ENCODE measurements at places on chromosomes 4 and X. TPM values are rescaled to one million over a fixed set of nuclear protein-coding genes. Genes with fewer than 3 reads are reported as not detected.

GRCh38 chr4:145528601-145529000 lies 46.9 kb downstream of the SMAD1 start:
- no peak for DNase-seq

DNA sequence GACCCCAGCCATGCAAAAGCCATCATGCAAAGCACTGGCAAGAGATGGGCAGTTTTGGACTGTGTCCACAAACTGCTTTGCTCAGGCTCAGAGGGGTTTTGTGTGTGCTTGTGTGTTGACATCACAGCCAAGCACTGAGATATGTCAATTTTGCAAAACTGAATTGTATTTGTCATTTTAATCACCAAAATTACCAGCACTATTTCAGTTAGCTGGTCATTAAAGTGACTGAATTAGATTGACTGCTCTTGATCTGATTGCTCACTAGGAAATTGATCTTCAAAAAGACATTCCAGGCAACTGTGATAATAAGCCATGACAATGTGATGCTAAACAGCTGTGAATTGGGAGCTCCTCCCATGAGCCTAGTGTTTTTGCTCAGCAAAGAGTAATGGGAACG lies 337.3 kb upstream of the GNPDA2 start:
- no peak for DNase-seq

- no peak for DNase-seq
These were observed 5.5 kb upstream of the HMGB3 start for GRCh38 chrX:150977411-150978162.

GRCh38 chrX:107716118-107716684 lies 59.4 kb downstream of the TSC22D3 start:
- DNase-seq: no peak

GRCh38 chr4:130393642-130394041 lies 1297.7 kb downstream of the C4orf33 start:
- DNase-seq: no peak

DNA sequence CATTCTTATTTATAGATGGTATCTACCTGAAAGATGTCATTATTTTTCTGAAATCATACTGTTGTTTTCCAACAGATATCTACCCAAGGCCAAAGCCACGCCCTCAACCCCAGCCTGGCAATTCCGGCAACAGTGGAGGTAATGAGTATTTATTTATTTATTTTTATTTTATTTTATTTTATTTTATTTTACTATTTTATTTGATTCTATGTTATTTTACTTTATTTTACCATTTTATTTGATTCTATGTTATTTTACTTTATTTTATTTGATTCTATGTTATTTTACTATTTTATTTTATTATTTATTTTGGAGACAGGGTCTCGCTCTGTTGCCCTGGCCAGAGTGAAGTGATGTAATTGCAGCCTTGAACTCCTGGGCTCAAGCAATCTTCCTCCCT lies 37.7 kb downstream of the XG start:
- no peak for DNase-seq

DNA sequence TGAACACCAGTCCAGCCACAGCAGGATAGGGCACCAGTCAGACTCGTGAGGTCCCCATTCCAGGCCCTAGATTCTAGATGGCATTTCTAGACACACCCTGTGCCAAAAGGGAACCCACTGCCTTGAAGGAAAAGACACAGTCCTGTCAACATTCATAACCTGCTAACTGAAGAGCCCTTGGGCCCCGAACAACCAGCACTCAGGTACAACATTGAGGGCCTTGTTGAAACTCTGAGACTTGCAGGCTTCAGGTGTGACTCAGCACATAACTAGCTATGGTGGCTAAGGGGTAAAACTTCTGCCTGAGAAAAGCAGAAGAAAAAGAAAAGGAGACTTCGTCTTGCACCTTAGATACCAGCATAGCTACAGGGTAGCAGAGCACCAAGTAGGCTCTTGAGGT lies 252.9 kb upstream of the GRID2 start:
- no peak for DNase-seq

DNA sequence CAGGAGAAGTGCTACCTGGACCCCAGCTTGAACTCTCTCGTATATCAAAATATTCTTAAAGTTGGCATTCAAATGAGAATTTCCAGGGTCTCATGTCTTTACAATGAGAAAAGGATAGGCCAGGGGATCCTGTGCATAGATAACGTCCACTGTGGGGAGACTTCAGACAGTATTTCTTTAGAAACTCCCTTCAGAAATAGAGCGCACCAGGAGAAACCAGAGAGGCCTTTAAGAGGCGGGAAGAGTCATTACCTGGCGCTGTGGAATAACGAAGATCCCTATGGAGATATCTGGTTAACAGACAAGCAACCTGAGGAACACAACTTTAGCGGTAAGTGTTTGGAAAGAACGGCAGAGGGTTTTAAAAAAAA lies 600 bp downstream of the RADX start:
- DNase-seq: no peak

GRCh38 chrX:7163146-7163677 lies 15.3 kb upstream of the PUDP start:
- no peak for DNase-seq

GRCh38 chr4:169222761-169223160 lies 48.0 kb downstream of the SH3RF1 start:
- DNase-seq: no peak

DNA sequence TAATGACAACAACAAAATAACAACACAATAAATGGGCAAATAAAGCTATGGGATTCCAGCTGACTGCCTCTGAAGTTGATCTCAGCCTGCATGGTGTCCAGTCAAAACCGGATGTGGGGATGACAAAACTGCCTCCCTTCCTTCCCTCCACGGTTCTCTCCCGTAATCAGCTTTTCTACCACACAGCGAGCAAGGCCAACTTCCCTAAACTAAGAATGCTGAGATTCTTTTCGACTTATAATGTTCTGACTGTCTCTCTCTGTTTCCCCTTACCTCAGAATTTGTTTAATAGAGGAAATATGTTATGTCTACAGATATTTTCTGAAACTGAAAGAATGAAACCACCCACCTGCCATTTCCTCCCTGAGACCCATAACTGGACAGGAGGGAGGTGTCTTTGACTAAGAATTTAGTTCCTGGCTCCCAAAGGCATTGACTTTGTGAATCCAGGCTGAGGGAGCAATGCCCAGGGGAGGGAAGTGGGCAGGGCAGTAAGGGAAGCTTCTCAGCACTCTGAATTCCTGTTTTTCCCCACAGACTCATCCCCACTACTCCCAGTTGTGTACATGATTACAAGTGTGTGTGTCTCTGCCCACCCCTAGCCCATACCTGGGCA lies 1.0 kb upstream of the TLR1 start:
- DNase-seq: no peak

DNA sequence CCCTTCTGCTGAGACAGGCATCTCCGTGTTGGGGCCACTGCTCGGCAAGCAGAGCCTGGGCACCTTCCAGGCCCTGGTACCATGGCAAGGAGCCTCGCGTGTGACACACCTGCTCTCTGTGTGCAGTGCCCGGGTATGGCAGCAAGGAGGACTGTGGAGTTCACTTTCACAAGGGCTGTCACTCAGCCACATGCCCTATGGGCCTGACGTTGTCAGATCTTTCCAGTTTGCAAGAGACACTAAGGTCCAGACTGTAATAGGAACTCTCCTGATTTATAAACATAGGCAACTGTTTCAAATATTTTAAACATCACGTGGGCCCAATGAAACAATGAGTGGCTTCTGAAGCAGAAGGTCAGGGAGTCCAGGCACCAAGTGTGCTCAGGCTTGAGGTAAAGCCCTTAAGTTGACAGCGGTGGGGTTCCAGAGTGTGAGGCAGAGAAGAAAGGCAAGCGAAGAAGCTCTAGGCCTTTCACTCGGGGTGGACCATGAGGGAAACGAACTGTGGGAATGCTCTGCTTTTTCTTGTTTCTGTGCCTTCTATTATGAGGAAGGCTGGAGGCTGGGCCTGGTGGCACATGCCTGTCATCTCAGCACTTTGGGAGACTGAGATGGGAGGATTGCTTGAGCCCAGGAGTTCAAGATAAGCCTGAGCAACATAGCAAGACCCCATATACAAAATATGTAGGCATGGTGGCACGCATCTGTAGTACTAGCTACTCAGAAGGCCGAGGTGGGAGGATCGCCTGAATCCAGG lies 108.6 kb upstream of the TRIM2 start:
- no peak for DNase-seq

- DNase-seq: no peak
These were observed 104.1 kb downstream of the ZNF518B start for GRCh38 chr4:10353110-10353509.

DNA sequence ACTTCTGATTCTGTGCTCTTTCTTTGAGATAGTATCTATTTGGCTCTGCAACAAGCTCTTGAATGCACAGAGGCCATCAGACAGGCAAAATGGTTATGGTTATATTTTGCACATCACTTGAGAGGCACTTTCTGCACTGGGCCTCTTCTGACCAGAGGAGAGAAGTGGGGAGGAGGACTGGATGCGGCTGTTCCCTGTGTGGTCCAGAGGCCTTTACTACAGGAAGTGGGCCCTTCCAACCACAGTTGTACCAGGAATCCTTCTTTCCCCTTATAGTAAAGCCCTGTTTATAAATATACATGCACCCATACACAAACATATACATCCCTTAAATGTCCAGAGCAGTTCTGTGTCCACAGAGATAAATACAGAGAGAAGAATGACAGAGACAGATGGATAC lies 182.7 kb upstream of the HHIP start:
- no peak for DNase-seq

GRCh38 chr4:184902550-184902949 lies 76.8 kb upstream of the ACSL1 start:
- no peak for DNase-seq

DNA sequence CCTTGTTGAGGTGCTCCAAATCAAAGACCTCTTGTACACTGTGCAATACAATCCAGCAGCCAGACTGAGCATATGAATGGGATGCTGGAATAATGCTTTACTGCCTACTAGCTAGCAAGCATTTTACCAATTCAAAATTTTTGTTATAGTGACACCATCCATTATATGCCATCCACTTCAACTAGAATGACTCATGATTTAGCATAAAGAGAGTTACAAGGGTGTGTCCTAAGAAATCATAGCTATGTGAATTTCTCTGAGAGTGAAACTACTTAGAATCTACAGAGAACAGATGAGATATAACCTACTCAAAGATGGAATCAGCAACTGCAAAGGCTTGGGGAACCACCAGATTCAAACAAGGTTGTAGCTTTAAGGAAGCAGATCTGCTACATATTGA lies 221.9 kb downstream of the LHFPL1 start:
- no peak for DNase-seq

- no peak for DNase-seq
These were observed 37.8 kb downstream of the SNX25 start for GRCh38 chr4:185247151-185247550.

DNA sequence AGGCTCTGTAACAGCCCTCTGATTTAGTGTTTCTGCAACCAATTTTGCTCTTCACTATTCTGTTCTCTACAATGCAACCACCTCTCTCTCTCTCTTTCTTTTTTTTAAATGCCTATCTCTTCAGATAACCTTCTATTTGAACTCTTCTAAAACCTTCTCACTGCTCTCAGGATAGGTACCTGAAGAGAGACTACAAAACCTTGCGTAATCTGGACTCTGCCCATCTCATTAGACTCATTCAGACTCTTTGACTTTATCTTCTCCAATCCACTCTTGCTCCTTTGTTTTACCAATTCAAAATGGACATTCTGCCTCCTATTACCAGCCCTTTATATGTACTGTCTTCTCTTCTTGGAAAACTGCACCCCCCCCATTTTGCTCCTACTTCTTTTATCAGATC lies 291.6 kb downstream of the CAMK2D start:
- DNase-seq: no peak

- no peak for DNase-seq
These were observed 232.6 kb upstream of the BOD1L1 start for GRCh38 chr4:13860126-13860525.

GRCh38 chrX:24242649-24243175 lies 71.2 kb downstream of the SUPT20HL2 start:
- peak; percentile 14 for DNase-seq

DNA sequence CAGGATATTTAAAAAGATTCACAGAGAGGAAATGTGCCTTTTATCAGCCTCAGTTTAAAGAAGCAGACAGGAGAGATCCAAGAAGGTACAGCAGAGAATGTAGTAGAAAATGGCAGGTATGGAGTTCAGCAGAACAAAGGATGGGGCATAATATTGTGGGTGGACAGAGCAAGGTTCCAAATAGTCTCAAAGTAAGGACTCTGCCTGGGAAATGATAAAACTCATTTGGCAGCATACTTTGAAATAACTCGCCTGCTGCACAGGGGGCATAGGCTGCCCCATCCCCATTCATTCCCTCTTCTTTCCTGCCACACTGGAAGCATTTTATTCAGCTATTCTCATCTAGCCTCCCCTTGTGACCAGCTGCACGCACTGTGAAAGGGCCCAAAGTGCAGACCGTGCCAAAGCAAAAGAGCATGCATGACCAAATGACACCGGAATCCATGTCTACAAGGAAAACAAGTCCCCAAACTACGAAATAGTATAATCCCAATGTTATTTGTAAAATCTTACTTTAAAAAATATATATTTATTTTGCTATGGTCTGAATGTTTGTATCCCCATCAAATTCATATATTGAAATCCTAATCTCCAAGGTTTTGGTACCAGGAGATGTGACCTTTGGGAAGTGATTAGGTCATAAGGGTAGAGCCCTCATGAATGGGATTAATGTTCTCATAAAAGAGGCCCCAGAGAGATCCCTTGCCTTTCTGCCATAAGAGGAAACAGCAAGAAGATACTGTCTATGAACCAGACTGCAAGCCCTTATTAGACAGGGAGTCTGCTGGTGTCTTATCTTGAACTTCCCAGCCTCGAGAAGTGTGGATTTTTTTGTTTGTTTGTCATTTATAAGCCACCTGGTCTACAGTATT lies 77.4 kb upstream of the PRSS48 start:
- DNase-seq: no peak

DNA sequence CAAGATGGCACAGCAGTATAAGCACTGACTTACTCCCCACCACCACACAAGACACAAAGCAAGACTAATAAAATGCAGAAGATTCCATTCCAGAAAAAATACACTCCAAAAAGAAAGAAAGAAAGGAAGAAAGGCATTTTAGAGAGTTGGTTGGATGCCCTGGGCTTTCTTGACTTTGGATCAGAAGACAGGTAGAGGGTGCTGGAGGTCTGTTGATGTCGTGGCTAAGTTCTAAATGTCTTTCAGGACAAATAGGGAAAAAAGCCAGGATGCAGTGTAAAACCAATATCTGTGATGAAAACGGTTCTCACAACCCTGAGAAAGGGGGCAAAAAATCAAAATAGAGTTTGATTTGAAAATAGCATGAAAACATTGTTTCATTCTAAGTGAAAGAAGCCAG lies 555.2 kb upstream of the PRKX start:
- DNase-seq: no peak

Gene PAGE4
- not detected for total RNA-seq

Gene BEX5
- total RNA-seq: 41.1 TPM

Gene DLG3
- 59.9 TPM for total RNA-seq

Gene GC
- total RNA-seq: 2,230 TPM

Gene ARFIP1
- 44.4 TPM for total RNA-seq

Gene QRFPR
- total RNA-seq: 0.17 TPM

Gene TECRL
- not detected for total RNA-seq

Gene SPANXC
- not detected for total RNA-seq

Gene GPM6B
- 6.8 TPM for total RNA-seq

Gene ZIC3
- not detected for total RNA-seq

Gene CTAG1B
- total RNA-seq: not detected

Gene FATE1
- 0.52 TPM for total RNA-seq

Gene AFF2
- total RNA-seq: 36.0 TPM

Gene PNMA5
- total RNA-seq: not detected

Gene TSPAN6
- 37.9 TPM for total RNA-seq

Gene FRAS1
- total RNA-seq: 6.8 TPM

Gene BANK1
- total RNA-seq: 2.9 TPM

All from mucosa of gallbladder (tissue), 1 donor.